ENCODE measurements at places on chromosomes 5 and 9.

DNA sequence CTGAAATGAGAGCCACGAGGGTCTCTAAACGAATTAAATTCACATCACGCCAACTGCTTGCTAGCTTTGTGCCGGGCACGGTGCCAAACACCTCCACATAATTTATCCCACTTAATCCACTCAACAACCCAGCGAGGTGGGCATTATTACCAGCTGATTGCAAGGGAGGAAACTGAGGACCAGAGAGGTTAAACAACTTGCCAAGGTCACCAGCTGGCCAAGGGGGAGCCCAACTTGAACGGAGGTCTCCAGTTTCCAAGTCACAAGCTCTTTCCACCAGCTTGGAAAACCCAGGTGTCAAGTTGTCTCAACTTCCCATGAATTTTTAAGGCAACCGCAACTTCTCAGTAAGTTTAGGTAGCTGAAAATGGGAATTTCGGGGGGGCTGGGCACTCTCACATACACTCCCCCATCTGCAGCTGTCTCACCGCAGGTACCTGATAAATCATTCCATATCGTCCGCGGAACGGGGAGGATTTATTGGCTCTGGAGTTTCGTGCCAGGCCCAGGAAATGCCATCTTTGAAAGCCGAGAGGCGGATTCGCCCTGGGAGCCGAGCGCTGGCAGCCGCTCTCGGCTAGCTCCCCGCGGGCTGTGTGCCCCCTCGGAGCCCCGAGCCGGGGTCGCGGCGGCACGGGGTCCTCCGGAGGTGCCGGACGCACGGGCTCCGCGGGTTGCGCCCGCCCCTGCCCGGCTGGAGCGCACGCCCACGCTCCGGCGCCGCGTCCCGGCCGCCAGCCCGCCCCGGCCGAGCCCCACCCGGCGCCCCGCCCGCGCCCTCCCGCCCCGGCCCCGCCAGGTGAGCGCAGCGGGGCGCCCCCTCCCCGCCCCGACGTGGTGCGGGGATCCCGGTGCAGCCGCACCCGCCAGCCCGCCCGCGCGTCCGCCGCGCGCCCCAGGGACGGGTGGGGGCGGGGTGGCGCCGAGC is 617 bp downstream of the PTPN3 start:
- DNase-seq = no peak

DNA sequence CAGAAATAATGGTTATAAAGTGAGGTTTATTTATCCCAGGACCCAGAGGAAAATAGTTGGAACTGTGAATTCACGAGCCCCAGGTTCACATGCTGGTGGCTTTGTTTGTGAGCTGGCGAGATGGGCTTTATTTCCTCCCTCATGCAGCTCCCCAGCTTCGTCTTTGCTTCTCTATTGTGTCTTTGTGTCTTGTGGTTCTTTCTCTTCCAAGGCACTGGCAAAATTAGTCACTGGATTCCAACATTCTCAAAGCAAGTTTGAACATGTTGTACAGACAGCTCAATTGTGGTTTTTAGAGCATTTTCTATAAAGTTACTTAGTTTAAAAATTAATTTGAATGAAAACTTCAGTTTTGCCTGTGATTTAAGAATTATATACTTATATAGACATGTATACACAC is 7.2 kb downstream of the NDUFS6 start:
- no peak for DNase-seq

- no peak for DNase-seq
Measured at GRCh38 chr9:109192732-109193361, 25.8 kb upstream of the FRRS1L start.

GRCh38 chr5:18534119-18534518 is 899.9 kb downstream of the TAF11L14 start:
- no peak for DNase-seq

GRCh38 chr5:50439221-50439620 is 1.9 kb downstream of the EMB start:
- no peak for DNase-seq

DNA sequence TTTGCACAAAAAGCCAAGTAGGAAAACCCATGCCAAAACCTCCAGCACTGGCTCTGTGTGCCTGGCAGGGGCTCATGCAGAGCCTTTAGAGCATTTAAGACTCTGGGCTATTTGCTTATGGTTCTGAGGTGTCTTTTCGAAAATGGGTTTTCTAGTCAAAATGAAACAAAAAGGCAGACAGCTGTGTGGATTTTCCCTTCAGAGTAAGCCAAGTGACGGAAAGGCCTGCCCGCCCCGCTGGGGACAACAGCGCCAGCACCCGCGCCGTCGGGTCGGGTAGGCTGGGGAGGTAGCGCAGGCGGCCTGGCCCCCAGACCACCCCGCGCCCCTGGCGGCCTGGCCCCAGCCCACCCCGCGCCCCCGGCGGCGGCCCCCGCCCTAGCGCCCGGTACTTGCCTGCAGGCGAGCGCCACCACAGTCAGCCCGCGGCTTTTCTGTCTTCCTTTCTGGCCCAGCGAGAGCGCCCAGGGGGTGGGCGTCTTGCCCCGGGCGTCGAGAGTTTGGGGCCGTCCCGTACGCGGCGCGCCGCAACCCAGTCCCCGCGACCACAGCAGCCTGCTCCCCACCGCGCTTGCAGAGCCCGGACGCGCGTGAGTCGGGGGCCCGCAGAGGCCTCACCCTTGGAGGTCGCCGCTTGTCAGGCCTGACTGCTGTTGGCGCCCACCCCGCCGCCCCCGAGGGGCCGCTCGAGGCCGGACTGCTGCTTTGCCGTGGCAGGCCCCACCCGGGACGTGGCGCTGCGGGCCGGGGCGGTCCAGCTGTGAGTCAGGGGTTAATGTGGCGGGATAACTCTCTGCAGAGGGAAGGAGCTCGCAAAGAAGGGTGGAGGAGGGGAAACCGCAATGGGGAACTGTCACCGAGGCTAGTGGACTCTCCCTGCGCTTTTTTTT is at the start of gene TICAM2:
Gene TICAM2 (minus strand): TSS at position 779 of the 890 bp plus-strand sequence. CDS start 21,223 bp downstream, outside the sequence.
- DNase-seq = no peak

- no peak for DNase-seq
Measured at GRCh38 chr5:76483433-76483832, 80.3 kb downstream of the IQGAP2 start.

GRCh38 chr9:69121155-69122081 is 52.7 kb upstream of the TJP2 start:
- DNase-seq = no peak

DNA sequence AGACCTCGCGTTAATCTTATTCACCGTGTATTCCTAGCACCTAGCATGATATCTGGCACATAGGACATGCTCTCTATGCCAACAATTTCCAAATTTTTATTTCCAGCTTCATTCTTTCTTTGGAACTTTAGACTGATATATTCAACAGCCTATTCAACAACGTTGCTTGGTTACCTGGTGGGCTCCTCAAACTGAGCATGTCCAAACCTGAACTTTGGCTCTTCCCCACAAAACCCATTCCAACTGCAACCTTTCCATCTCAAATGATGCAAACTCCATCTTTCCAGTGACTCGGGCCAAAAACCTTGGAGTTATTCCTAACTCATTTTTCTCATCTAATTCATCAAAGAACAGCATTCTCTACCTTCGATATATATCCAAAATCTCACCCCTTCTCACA is 525.2 kb downstream of the AGTPBP1 start:
- no peak for DNase-seq

- DNase-seq = peak; percentile 84
Measured at GRCh38 chr9:21789541-21790037, 12.8 kb upstream of the MTAP start.

DNA sequence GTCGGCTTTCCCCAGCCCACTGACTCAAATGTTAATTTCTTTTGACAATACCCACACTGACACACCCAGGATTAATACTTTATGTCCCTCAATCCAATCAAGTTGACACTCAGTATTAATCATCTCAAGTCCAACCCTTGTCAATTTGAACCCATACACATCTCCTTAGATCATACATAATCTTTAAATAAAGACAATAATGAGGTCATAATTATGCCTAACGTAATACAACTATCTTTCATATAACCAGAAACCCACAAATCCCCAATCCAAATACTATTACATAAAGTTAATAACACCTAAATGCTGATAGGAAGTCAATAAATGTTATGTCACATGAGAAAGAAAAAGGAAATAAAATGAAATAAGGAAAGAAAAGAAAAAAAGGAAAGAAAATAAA is 934.2 kb downstream of the CDH9 start:
- DNase-seq = no peak

Data from AG09319 (cell line).